ENCODE measurements at places on chromosomes 2 and 18.

DNA sequence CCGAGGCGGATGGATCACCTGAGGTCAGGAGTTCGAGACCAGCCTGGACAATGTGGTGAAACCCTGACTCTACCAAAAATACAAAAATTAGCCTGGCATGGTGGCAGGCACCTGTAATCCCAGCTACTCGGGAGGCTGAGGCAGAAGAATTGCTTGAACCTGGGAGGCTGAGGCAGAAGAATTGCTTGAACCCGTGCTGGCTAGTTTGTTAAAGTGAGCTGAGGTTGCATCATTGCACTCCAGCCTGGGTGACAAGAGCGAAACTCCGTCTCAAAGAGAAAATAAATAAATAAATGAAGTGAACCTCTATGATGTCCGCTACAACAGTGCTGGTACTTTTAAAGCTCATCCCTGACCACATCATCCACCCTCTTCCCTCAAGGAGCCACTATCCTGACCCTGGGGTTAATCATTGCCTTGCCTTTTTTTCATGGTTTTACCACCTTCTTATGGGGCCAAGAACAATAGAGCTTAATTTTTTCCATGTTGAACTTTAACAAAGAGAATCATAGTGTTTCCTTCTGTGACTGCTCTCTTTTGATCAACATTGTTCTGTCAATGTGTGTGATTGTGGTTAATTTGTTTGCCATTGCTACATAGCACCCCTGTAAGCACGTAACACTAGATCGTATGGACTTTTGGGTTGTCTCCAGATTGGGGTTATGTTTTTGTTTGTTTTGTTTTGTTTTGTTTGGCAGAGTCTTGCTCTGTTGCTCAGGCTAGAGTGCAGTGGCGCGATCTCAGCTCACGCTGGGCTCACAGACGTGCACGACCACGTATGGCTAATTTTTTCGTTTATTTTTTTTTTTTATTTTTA is 17.1 kb upstream of the ATRAID start:
- no peak for DNase-seq

DNA sequence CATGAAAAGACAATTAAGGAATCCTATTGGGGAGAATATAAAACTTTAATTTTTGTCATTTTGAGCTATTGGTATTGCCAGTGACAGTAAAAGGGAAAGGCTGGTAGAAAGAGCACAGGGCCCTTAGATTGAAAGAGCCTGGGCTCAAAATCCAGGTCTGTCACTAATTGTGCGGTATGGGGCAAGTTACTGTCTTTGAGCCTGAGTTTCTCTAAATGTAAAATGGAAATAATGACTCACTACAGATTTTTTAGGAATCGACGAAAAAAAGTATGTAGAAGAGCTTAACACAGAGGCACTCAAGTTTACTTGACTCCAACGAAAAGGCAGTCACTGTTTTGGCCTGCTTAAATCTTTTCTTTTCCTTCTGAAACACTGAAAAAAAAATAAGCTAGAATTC is 7.0 kb downstream of the NDUFV2 start:
- no peak for DNase-seq

- DNase-seq: no peak
Measured at GRCh38 chr2:38933653-38934052, 44.0 kb downstream of the ARHGEF33 start.

DNA sequence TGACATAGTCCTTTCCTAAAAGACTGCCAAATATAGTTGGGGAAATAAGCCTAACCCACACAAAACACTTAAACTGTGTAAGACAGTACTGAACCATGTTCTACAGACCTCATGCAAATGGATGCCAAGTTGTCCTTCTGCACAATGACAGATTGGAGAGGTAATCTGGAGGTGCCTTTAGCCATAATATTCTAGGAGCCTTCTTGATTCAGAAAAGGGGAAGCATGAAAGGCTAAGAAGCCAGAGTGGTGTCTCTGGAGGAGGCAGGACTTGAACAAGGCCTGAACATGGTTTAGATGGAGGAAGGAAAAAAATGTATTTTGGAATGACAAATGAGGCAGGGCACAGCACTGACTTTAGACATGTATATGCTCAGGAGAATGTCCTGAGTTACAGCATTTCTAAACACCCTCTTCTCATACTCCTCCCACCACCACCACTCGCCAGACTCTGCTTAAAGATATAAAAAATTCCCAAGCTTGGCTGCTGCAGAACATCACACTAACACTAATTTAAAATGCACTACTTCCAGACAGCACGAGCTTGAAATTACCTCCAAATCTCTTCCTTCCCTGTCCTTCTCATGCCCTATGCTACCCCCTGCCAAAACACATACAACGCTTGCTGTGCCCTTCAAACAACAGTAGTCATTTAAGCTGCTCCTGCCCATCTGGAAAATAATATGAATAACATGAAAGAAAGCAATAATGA is 110.4 kb downstream of the ANKRD44 start:
- no peak for DNase-seq

DNA sequence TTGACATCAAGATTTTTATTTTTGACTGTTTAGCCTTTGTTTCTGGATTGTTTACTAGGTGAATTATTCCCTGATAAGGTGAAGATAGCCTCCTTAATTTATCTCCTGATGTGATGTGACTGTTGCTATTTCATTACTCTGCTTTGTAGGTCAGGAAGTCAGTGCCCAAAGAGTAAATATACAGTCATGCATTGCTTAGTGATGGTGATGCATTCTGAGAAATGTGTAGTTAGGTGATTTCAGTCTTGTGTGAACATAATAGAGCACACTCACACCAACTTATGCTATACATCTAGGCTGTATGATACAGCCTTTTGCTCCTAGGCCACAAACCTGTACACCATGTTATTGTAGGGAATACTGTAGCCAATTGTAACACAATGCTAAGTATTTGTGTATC is 102.4 kb upstream of the THUMPD2 start:
- no peak for DNase-seq

GRCh38 chr2:102435741-102436140 is 12.8 kb downstream of the IL18RAP start:
- DNase-seq: no peak

DNA sequence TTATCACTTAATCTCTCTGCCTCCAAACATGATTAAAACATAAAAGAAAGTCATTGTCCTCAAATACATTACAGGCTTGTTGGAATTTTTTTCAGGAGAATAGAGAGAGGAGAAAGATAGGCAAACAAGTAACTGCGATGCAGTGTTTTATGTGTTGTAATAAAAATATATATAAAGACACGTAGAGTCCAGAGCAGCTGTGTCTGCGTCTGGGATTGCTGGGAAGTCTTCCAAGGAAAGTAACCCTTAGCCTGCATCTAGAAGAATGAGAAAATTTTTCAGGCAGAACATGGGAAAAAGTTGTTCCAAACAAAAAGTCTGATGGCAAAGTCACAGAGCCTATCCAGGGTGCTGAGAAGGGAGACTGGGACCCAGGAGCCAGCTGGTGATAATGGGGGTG is 91.8 kb upstream of the ST6GAL2 start:
- DNase-seq: no peak

DNA sequence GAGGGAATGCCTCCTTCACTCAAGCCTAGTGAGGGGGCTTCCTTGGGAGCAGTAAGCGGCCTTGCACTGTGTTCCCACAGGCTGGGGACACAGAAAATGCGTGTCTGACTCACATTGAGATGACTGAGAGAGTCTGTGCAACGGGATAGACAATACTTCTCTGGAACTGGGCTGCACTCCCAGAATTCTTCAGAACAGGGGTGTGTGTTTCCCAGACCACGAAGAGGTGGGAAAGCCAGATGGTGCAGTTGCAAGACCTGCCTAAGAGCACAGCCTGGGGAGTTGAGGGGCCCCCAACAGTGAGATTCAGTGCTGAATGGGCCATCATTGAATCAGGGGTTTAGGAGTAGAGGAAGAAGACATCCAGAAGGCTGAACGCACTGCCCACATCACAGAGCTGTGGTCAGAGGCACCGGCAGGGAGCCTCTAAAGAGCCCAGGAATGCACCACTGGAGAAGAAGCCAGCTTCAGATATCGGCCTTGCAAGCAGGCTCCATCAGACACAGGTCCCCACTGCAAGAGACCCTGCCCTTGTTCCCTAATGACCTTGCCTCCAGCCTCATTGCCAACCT is 36.6 kb upstream of the MRPL19 start:
- no peak for DNase-seq

DNA sequence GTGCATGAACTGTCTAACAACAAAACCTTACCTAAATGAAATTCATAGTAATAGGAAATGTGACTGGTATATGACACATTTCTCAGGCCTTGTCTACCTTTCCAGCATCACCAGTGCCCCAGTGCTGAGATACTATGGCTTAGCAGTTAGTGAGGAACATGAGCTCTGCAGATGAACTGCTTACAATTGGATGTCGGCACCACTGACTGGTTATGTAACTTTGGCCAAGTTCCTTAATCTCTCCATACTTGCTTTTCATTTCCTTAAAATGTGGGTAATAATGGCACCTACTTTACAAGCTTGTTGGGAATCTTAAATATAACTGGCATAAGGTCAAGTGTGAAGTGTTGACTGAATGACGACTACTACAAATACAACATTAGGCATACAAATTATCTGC is 136.3 kb downstream of the OLA1 start:
- no peak for DNase-seq

- no peak for DNase-seq
Measured at GRCh38 chr2:48915227-48915626, 159.7 kb upstream of the LHCGR start.

DNA sequence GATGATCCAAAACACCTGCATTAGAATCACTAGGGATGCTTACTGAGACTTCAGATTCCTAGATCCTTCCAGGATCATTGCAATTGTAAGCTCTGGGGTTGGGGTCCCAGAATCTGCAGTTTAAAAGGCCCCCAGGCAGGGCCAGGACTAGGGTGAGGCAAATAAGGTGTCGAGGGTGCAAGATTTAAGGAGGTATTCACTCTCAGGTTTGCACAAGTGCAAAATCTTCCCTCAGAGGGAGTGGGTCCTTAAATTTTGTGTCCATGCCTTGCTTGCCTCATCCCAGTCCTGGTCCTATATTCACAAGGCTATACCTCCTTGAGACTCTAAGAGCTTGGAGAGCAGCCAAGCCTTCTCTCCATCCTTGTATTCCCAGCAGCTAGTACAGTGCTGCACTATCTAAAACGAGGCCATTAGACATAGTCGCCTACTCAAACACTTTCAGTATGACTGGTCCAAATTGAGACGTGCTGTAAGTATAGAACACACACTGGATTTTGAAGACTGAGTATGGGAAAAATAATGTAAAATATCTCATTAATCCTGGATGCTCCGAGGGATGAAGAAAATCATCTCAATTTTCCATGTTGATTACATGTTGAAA is 31.6 kb upstream of the MREG start:
- no peak for DNase-seq

GRCh38 chr2:180002198-180002770 is 4.8 kb downstream of the CWC22 start:
- DNase-seq: no peak

DNA sequence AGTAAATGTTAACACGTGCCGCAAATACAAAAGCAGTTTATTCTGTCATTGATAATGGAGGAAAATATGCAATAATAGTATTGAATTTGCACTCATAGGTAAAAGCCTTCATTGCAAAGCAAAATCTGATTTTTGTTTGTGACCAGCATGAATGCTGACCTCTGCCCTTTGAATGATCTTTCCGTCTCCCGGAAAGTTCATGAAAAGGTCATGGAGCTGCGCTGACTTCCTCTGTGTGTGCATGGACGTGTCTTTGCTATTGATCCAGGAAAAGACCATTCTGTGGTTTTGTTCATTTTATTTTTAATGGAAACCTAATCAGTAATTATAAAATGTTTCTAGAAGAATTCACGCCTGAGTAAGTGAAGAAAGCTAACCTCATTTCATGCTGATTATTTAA is 320.0 kb downstream of the MTX2 start:
- no peak for DNase-seq

- DNase-seq: no peak
Measured at GRCh38 chr2:232419245-232420072, 12.8 kb downstream of the ALPG start.

- no peak for DNase-seq
Measured at GRCh38 chr2:106649306-106649705, 162.1 kb downstream of the CD8B2 start.

DNA sequence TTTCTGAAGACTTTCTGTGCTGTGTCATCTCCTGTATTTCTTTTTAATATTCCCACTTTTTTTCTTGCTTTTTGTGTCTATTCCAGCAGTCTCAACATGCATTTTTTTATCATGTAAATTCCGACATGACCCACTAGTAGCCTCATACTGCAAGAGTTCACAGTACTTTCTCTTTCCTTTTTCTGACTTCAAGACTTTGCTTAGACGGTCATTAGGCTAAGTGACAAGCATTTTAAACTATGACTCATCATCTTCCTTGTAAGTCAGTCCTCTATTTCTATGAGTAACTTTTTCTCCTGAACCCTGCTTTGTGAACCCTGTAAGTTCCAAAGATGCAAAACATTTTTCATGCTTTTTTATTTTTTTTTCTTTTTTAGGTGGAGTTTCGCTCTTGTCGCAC is 381.2 kb downstream of the TXNL1 start:
- no peak for DNase-seq

GRCh38 chr2:139963863-139964355 is 1183.7 kb upstream of the NXPH2 start:
- no peak for DNase-seq

DNA sequence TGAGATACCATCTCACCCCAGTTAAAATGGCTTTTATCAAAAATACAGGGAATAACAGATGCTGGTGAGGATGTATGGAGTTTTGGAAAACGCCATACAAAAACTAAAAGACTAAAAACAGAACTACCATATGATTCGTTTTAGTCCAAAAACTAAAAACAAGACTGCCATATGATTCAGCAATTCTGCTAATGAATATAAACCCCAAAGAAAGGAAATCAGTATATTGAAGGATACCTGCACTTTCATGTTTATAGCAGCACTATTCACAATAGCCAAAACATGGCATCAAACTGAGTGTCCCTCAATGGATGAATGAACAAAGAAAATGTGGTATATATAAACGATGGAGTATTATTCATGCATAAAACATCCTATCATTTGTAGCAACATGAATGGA is 224.4 kb upstream of the MC4R start:
- no peak for DNase-seq

- DNase-seq: no peak
Measured at GRCh38 chr2:215612786-215613185, 176.9 kb upstream of the FN1 start.

GRCh38 chr2:170772295-170772694 is 2.1 kb downstream of the ERICH2 start:
- no peak for DNase-seq

DNA sequence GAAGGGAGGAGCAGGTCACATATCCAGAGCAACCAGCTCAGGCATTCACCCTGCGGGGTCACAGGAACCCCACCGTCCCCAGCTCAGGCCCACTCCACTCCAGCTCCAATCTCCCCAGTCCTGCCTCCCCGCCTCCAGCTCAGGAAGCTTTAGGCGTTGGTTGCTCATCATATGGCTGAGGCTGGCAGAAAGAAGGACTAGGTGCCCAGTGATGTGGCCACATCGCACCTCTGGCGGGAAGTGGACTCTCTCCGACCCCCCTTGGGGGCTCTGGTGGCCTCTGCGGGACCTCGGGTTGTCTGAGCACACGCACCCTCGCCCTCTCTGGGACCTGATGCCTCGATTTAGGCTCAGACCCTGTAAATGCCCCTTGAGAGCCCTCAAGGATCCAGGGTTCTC is 187.7 kb downstream of the ZFP36L2 start:
- DNase-seq: no peak

GRCh38 chr2:40096360-40096759 is 317.3 kb upstream of the THUMPD2 start:
- DNase-seq: peak; percentile 33

- DNase-seq: no peak
Measured at GRCh38 chr18:4058179-4058578, 396.9 kb downstream of the DLGAP1 start.

Measured in SW 1271 (cell line).